Stimulated activated CD8-positive, alpha-beta memory T cell treated with anti-CD3 and anti-CD28 coated beads, Interleukin-7, amount 100 ng/mL, for 48 hours (primary cell): ENCODE measurements at places on chromosomes 12 and 14.

DNA sequence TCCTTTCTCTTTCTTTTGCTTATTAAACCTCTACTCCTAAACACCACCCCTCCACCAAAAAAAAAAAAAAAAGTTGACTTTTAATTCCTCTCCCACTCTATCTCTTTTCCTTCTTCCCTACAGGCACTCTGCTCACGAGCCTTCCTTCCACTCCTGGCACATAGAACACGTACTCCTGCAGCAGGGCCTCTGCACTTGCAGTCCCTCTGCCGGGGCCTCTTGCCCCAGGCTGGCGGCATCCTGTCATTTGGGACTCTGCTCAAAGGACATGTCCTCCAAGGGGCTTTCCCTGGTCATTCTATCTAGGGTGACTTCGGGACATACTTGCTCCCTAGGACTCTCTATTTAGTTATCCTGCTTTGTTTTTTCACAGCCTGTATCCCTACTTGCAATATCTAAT is 7.7 kb downstream of the FOS start:
- DNase-seq, result no peak

DNA sequence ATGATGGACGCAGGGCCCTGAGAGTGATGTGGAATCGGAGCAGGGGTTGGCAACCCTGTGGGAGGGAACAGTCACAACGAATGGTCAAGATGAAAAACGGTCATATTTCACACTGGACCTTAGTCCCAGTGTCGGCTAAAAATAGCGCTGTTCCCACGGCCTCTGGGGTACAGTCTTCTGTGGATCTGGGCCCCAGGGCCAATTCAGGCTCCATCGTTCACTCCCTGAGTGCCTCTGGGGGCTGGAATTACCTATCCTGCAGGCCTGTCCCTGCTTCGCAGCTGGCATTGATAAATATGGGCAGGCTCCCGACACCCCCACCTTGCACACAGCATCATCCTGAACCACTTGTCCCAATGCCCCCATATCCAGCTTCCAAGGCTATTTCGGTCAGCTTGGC is 18.6 kb downstream of the GSC start:
- no peak for DNase-seq

- DNase-seq, result no peak
Observed at GRCh38 chr12:54229624-54230212, 40.9 kb upstream of the SMUG1 start.

- no peak for DNase-seq
Observed at GRCh38 chr12:122988612-122989212, 8.2 kb downstream of the ARL6IP4 start.

GRCh38 chr14:47500369-47500768 is 175.0 kb downstream of the MDGA2 start:
- no peak for DNase-seq
